ENCODE measurements at places on chromosomes 5 and 9.
A peak's percentile ranks its signal among the peaks of the same experiment; 100 is the strongest.

GRCh38 chr5:173602423-173602822, 14.0 kb downstream of the BOD1 start:
- DNase-seq = no peak

GRCh38 chr5:53161876-53162275, 52.3 kb upstream of the MOCS2 start:
- DNase-seq = no peak

DNA sequence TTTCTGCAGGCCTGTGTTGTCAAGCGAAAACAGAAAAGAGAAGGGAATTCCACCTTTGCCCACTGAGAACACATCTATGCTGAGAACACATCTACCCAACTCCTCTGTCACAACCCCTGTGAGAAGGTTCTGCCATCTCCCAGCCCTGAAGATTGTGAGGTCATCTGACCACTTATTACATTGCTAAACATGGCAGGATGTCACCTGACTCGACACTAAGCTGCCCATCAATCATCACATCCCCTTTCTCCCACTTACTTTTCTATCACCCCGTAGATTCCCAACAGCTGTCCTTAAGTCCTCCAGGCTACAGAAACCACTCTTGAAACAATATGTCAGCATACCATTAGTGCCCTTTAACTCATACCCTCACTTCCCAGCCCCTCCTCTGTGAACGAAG, 64.2 kb upstream of the PRSS3 start:
- DNase-seq = no peak

DNA sequence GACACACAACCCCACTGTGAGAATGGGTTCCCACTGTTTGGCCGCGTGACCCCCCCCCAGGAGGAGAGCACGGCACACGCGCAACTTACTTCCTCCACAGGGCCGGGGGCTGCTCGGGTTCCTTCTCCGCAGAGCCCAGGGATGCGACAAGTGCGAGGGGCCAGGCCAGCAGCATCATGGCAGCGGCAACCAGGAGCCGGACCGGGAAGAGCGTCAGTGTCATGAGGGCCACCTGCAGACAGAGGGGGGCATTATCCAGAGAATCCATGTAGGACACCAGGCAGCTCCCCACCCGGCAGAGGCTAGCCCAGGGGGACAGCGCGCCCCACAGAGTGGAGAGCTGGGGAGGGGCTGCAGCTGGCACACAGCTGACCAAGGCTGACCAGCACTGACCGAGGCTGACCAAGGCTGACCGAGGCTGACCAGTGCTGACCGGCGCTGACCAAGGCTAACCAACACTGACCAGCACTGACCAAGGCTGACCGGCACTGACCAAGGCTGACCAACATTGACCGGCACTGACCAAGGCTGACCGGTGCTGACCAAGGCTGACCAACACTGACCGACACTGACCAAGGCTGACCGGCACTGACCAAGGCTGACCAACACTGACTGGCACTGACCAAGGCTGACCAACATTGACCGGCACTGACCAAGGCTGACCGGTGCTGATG, 22.3 kb downstream of the LPCAT1 start:
- no peak for DNase-seq

DNA sequence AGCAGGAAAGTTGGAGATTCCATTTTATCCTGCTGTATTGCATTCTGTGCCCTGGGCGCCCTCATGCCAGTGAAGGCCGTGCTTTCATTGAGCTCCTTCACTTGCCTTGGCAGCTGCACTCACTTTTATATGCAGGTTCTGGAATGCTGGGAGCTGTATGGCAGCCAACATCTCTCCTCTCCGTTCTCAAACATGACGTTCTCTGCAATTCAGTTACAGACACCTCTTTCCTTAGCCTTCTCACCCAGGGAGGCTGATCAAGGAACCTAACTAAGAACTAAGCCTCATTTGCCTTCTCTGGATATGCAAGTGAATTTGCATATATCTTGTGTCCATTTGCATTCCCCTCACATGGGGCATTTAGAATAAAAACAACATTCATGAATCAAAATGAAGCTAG, 29.4 kb upstream of the PURA start:
- DNase-seq = no peak

GRCh38 chr5:108729242-108729615, 18.5 kb upstream of the FER start:
- no peak for DNase-seq

- DNase-seq = no peak
These were observed 51.9 kb upstream of the TCERG1 start for GRCh38 chr5:146395193-146395592.

DNA sequence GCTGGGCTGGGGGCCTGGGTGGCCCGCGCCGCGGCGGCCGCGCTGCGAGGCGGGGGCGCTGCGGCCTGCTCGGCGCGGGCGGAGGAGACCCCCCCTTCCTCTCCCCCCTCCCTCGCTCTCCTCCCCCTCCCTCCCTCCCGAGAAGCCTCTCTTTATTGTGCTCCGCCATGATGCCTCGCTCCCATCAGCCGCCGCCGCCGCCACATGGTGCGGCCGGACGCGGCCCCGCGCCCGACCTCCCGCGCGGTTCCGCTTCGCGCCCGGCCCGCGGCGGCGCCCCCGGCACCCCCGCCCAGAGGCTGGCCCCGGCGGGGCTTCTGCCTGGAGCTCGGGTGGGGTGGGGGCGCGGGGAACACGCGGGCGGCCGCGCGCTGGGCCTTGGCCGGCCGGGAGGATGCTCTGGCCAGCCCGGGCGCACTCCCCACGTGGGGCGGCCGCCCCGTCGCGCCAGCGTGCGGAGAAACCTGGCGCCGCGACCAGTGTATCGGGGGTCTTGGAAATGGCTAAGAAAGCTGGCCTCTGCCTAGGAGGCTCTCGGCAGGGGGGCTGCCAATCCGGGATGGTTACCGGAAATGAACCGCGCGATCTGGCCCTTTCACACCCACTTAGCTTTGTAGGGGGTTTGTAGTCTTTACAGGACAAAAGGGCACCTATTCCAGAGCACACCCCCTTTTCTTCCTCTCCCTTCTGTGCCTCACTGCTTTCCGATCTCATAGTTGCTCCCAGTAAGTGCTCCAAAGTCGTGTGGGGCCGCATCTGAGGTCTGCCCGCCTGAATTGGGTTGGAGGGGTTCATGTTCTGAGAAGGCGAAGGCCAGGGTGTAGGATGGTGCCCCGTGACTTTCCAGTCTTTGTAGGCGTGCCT, 1.0 kb downstream of the SET start:
- peak; percentile 40 for DNase-seq

- DNase-seq = no peak
These were observed 3.1 kb upstream of the STOM start for GRCh38 chr9:121373011-121373729.

DNA sequence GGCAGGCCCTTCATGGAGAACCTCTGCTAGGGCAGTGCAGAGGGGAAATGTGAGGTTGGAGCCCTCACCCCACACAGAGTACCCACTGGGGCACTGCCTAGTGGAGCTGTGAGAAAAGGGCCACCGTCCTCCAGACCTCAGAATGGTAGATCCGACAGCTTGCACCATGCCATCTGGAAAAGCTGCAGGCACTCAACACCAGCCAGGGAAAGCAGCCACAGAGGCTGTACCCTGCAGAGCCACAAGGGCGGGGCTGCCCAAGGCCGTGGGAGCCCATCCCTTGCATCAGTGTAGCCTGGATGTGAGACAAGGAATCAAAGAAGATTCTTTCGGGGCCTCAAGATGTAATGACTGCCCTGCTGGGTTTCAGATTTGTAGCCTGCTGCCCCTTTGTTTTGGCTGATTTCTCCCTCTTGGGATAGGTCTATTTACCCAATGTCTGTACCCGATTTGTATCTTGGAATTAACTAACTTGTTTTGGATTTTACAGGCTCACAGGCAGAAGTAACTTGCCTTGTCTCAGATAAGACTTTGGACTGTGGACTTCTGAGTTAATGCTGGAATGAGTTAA, 16.6 kb upstream of the ZDHHC11 start:
- no peak for DNase-seq

DNA sequence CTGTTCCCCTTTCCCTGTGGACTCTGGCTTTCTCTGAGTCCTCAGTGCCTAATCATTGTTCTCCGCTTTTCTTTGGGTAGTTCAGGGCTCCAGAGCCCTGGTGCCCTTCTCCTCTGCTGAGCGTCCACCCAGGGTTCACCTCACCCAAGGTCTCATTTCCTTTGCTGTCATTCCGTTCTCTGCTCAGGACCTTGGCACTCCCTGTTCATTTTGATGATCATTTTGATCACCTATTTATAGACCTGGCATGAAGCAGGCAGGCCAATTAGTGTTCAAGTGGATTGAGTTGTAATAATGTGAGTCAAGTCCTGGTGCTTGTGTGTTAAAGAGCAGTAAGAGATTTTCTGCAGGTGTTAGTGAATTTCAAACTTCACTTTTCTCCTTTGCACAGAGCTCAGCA, 3.6 kb downstream of the TRIO start:
- DNase-seq = no peak

- no peak for DNase-seq
These were observed 640 bp downstream of the SURF4 start for GRCh38 chr9:133375116-133375723.

GRCh38 chr9:105886136-105886535, 191.8 kb downstream of the TMEM38B start:
- no peak for DNase-seq

DNA sequence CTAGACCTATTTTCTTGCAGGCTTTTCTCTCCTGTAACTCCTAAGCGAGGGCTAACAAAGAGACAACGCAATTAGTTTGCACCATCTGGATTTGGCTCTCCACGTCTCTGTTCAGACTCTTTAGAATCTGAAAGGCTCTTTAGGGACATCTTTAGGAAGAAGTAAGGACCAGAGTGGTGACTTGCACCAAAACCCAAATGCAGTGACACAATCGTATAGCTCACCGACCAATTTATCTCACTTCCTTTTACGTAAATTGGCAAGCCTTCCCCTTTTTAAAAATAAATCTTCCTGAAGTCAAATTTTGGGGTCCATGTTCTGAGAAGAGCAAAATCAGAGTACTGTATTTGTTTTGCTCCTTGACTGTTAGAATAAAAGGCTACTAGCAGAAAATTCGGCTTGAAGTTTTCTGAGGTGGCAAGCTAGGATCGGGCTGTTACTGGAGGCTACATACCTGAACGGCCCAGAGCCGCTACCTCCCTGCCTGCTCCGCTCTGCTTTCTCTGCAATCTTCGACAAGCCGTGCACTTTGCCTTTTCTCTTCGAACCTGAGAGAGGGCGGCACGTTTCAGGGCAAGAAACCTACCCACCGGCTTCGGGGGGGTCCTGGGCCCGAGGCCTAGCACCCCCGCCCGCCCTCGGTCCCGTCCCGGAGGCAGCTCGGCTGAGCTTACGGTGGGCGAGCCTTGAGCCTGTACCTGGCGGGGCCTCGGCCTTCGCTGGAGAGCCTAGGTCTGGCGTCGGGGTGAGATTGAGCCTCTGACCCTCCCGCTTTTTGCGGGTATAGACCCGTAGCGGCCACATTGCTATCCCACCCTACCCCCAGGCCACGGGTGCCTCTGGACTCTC, 537 bp downstream of the MEIKIN start:
- DNase-seq = no peak

- DNase-seq = no peak
These were observed 104.2 kb downstream of the PPARGC1B start for GRCh38 chr5:149834246-149834855.

DNA sequence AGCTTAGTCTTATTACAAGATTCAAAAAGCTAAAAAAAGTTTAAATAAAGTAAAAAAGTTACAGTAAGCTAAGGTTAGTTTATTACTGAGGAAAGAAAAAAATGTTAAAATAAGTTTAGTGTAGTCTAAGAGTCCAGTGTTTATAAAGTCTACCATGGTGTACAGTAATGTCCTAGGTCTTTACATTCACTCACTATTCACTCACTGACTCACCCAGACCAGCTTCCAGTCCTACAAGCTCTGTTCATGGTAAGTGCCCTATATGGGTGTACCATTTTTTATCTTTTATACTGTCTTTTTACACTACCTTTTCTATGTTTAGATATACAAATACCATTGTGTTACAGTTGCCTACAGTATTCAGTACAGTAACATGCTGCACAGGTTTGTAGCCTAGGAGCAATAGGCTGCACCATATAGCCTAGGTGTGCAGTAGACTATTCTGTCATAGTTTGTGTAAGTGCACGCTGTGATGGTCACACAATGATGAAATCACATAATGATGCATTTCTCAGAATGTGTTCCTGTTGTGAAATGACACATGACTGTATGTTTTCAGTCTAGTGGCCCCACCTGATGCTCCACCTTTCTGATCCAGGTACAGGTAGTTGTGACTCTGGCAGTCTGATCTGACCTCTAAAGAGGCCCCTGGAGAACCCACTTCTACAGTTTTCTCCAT, 45.7 kb downstream of the SNX18 start:
- no peak for DNase-seq

- DNase-seq = no peak
These were observed 133.4 kb downstream of the ADAMTS19 start for GRCh38 chr5:129593525-129593924.

DNA sequence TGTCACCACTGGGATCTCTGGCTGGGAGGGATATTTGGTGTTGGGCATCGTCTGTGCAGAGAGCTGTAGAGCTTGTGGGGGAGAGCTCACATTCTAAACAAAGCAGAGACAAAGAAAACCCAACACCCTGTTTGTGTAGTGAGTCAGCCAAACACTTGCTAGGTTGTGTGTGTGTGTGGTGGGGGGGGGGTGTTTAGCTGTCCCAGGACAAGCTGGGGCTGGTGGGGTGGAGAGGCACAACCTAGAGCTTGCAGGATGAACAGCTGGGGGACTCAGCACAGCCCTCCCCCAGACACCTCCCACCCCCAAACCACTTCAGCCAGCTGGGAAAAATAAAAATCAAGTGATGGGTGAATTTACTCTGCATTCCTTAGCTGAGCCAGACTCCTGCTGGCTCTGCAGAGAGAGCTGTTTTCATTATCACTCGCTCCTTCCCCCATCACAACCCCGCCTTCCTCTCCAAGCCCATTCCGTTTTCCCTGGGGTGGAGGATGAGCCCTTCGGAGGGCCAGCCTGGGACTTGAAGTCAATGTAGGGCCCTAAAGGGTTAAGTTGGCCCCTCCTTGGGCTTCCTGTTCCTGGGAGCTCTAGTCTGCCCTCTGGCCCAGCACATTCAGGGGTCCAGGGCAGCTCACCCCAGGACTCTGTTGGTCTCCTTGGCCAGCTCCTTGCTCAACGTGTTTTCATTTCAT, 2.6 kb downstream of the OLFML2A start:
- DNase-seq = no peak

- no peak for DNase-seq
These were observed 253 bp downstream of the SLC12A2 start for GRCh38 chr5:128083811-128084227.

DNA sequence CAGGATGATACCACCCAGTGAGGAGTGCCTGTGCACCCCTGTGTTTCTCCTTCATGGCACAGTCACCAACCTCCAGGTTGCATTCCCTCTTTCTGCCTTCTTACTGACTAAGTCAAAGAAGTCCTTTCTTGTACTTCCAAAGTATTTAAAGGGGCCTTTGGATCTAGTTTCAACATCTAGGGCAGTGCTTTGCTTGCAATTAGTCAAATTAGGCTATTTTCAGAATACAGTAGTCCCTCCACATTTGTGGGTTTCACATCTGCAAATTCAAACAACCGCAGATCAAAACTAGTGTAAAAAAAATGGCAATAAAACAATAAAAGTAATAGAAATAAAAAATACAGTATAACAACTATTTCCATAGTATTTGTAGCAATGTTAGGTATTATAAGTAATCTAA, 333.9 kb upstream of the SEMA6A start:
- no peak for DNase-seq

GRCh38 chr5:18171684-18172083, 537.4 kb downstream of the TAF11L14 start:
- DNase-seq = no peak

Measured in stimulated activated CD8-positive, alpha-beta memory T cell treated with anti-CD3 and anti-CD28 coated beads, Interleukin-12 subunit alpha, Interleukin-12 subunit beta, amount 100 ng/mL, for 4 hours (primary cell).